Progenitor cell of endocrine pancreas (in vitro differentiated cells): ENCODE measurements at places on chromosomes 4 and X.
A peak's percentile ranks its signal among the peaks of the same experiment; 100 is the strongest.

- peak within 1 kb of the TSS; percentile 87 for H3K27ac ChIP-seq
- DNase-seq, result peak; percentile 32
- peaks cover 55% of the 10 kb centered on the region for H3K27me3 ChIP-seq
- peak within 1 kb of the TSS; percentile 73 for H3K4me3 ChIP-seq
- H3K4me1 ChIP-seq, result no peaks in the 10 kb centered on the region
Measured at GRCh38 chr4:48483006-48483776, at the start of gene SLC10A4. Gene SLC10A4 (plus strand): TSS chr4:48483343. CDS start chr4:48483562, 219 bp downstream.

GRCh38 chr4:81562093-81562492 is 90.4 kb upstream of the RASGEF1B start:
- H3K27me3 ChIP-seq, result peaks cover 8% of the 10 kb centered on the region
- DNase-seq, result no peak
- no peaks in the 10 kb centered on the region for H3K36me3 ChIP-seq
- no peak overlapping the region for H3K27ac ChIP-seq
- peaks cover 9% of the 10 kb centered on the region for H3K4me1 ChIP-seq
- no peak overlapping the region for H3K4me3 ChIP-seq

DNA sequence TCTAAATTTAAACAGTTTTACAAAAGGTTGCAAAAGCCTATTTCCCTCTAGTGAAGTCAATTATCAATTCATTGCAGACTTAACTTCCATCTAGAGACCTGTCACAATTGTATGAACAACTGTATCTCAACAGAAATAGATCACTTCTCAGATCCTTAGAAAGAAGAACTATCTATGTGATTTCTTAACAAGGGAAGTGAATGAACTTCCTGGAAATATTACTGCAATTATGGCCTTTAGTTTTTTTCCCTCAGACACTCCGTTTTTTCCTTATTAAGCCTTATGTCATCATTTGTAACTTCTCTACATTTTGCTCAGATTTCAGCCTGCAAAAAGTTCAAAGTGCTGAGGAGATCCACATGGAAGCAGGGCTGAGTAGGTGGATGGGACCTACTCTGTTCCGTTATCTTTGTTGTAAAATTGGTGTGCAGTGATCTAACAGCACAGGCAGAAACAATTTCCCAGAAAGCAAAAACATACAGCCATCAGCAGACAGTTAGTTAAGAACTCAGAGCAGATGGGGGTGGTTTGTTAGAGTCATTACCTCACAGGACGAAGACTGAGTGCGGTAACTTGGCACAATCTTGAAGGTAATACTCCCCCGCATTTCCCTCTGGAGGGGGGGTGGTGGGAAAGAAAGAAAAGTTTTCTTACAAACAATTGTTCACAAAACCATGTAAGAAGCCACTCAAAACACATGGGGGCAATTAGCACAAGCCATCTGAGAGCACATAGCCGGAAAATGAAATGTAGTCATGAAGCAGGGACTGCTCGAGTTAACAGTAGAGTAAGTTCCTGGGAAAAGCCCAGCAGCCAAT is 112.3 kb downstream of the NYX start:
- no peaks in the 10 kb centered on the region for H3K4me1 ChIP-seq
- H3K27me3 ChIP-seq, result no peaks in the 10 kb centered on the region
- no peak for DNase-seq
- H3K4me3 ChIP-seq, result no peak overlapping the region
- H3K36me3 ChIP-seq, result no peaks in the 10 kb centered on the region
- H3K27ac ChIP-seq, result no peak overlapping the region

GRCh38 chr4:107815158-107815557 is 9.6 kb upstream of the SGMS2 start:
- peaks cover 6% of the 10 kb centered on the region for H3K27me3 ChIP-seq
- no peak for DNase-seq
- H3K36me3 ChIP-seq, result no peaks in the 10 kb centered on the region
- H3K4me1 ChIP-seq, result peaks cover 7% of the 10 kb centered on the region
- H3K4me3 ChIP-seq, result no peak overlapping the region

DNA sequence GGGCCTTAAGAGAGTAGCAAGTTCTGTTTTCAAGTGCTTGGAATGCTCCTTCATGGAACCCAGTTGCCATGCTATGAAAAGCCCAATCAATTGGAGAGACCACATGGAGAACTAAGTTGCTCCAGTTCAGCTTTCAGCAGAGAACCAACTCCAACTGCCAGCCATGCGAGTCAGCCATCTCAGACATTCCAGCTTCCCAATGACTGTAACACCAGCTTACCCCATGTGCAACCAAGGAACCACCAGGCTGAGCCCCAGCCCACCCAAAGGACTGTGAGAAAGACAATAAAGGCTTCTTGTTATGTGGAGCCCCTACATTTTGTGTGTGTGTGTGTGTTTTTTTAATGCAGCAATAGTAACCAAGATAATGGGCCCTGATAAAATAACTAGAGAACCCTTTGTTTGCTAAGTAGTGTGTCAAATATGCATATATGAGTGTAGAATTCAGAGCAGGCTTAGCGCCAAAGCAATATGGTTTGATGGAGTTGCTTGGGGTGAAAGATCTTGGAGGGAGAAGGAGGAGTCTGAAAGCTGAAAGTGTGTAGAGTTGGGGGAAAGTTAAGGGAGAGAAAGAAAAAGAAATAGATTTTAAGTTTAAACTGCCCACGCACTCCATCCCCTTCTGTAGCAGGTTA is 35.0 kb upstream of the CCKAR start:
- H3K36me3 ChIP-seq, result no peaks in the 10 kb centered on the region

- no peak for DNase-seq
- no peaks in the 10 kb centered on the region for H3K27me3 ChIP-seq
- no peak overlapping the region for H3K27ac ChIP-seq
- peaks cover 3% of the 10 kb centered on the region for H3K4me1 ChIP-seq
- no peak overlapping the region for H3K4me3 ChIP-seq
Measured at GRCh38 chrX:85930099-85930498, 117.3 kb downstream of the CHM start.

- H3K36me3 ChIP-seq, result no peaks in the 10 kb centered on the region
- H3K27ac ChIP-seq, result no peak overlapping the region
- peaks cover 31% of the 10 kb centered on the region for H3K27me3 ChIP-seq
- no peak overlapping the region for H3K4me3 ChIP-seq
- DNase-seq, result no peak
Measured at GRCh38 chrX:39905538-39905891, 192.2 kb downstream of the BCOR start.

- H3K4me1 ChIP-seq, result peaks cover 2% of the 10 kb centered on the region
- H3K27ac ChIP-seq, result no peak overlapping the region
- H3K27me3 ChIP-seq, result no peaks in the 10 kb centered on the region
- H3K4me3 ChIP-seq, result no peak overlapping the region
Measured at GRCh38 chr4:48708610-48709009, 71.5 kb downstream of the FRYL start.

DNA sequence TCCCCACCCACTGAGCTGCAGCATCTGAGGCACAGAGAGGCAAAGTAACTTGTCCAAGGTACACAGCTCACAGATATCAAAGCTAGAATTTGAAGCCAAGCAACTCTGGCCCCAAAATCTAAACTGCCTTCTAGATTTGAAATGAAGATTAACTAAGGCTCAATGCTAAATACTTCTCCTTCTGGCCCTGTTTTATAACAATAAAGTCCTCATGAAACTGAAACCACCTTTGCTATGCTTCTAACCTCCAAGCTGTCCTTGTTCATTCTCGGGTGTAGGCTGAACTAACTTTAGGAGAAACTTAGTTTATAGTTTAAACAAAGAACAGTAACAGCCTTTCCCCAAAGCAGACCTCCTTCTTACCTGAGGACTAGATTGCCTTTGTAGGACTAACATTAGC is 93.6 kb downstream of the DCTD start:
- peaks cover 12% of the 10 kb centered on the region for H3K27me3 ChIP-seq
- H3K27ac ChIP-seq, result no peak overlapping the region
- DNase-seq, result no peak
- no peak overlapping the region for H3K4me3 ChIP-seq
- peaks cover 1% of the 10 kb centered on the region for H3K4me1 ChIP-seq
- H3K36me3 ChIP-seq, result no peaks in the 10 kb centered on the region

DNA sequence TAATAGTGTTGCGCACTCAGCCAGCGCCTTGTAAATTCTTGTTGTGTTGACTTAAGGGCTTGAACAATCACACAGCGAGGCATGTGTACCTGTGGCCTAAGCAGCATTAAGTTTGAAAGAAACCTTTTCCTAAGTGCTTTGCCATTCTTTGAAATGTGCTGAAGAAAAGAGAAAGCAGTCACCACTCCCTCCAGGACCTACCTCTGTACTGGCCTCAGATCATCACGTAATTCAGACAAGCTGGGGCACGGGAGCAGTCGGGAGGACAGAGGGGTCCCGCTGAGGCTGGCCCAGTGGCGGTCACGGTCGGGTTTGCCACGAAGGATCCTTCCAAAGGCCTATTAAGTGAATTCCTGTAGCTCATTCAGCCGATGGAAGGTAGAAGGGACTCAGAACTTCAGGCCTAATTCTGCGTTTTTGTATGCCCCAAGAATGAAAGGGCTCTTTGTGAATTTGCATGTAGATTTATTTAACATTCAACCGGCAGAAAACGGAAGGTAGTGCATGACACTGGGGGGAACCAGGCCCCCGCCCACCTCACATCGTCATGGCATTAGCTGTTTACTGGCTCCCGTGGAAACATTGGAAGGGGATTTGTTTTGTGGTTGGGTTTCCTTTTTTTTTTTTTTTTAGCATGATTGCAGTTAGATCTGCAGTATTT is 106.3 kb downstream of the TRAPPC11 start:
- H3K4me3 ChIP-seq, result no peak overlapping the region
- H3K4me1 ChIP-seq, result peaks cover 12% of the 10 kb centered on the region
- H3K36me3 ChIP-seq, result no peaks in the 10 kb centered on the region
- DNase-seq, result no peak
- H3K27me3 ChIP-seq, result no peaks in the 10 kb centered on the region
- H3K27ac ChIP-seq, result peak overlapping the region; percentile 29

- DNase-seq, result no peak
- no peak overlapping the region for H3K4me3 ChIP-seq
- H3K27me3 ChIP-seq, result no peaks in the 10 kb centered on the region
- H3K4me1 ChIP-seq, result no peaks in the 10 kb centered on the region
- no peak overlapping the region for H3K27ac ChIP-seq
- peaks cover 20% of the 10 kb centered on the region for H3K36me3 ChIP-seq
Measured at GRCh38 chr4:4402966-4403365, 16.1 kb downstream of the NSG1 start.

- H3K4me1 ChIP-seq, result peaks cover 11% of the 10 kb centered on the region
- H3K36me3 ChIP-seq, result no peaks in the 10 kb centered on the region
- H3K27me3 ChIP-seq, result no peaks in the 10 kb centered on the region
- no peak overlapping the region for H3K4me3 ChIP-seq
Measured at GRCh38 chrX:68983004-68983857, 154.4 kb downstream of the EFNB1 start.

- DNase-seq, result no peak
- H3K36me3 ChIP-seq, result no peaks in the 10 kb centered on the region
- H3K4me1 ChIP-seq, result peaks cover 3% of the 10 kb centered on the region
- no peaks in the 10 kb centered on the region for H3K27me3 ChIP-seq
- no peak overlapping the region for H3K4me3 ChIP-seq
Measured at GRCh38 chrX:22396408-22396807, 123.7 kb downstream of the CBLL2 start.

DNA sequence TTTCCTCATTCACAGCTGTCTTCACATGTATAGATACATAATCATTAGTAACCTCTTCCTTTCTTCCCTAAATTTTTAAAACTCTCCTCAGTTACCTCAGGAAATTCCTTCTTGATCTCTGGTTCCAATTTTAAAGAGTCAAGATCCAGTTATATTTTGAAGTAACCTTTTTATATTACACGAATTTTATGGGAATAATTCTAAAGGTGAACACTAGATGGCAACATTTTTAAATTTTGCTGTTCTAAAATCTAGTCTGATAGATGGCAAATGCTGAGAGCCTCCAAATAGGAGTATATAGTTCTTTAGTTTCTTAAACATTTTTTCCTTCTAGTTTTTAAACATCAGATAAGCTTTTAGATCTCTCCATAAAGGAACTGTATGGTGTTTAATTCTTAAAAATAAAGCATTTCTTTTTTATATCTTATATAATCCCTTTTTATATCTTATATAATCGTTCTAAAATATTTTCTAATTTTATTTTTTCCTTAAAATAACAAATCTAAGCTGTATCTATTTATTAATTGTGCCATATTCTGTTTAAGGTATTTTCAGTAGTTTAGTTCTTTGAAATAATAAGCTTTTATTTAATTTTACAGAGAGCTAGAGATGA is 37.9 kb upstream of the PAPSS1 start:
- H3K27ac ChIP-seq, result no peak overlapping the region
- no peak overlapping the region for H3K4me3 ChIP-seq
- no peak for DNase-seq
- no peaks in the 10 kb centered on the region for H3K27me3 ChIP-seq
- H3K4me1 ChIP-seq, result peaks cover 2% of the 10 kb centered on the region

DNA sequence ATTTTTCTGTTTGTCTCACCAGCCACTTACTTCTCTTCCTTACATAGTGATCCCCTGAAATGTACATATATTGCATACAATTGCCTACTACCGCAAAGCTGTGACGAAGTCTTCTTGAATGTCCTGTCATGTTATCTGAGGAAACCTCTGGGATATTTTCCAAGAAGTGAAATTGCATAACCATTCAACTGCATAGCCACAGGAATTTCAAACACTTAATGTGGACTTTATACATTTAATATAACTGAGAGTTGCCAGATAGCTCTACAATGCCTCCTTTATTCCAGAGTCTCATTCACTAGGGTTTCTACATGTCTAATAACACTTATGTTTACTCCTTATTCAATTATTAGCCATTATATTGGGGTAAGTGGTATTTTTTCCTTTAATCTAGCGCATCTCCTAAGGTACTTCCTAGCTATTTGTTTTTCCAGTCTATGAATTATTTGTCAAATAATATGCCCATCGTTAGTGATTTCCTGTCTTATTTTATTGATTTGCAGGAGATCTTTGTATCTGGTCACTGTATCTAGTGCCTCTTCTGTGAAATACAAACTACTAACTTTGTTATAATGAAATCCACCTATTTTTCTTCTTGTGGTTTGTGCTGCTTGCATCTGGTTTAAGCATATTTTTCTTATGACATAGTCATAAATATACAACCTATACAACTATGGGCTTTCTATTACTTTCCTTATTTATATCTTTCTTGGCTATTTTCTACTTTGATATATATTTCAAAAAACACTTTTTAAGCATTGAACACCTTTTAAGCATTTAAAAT is 69.2 kb upstream of the GRID2 start:
- no peak overlapping the region for H3K27ac ChIP-seq
- DNase-seq, result no peak
- H3K4me1 ChIP-seq, result peaks cover 6% of the 10 kb centered on the region
- no peak overlapping the region for H3K4me3 ChIP-seq
- H3K27me3 ChIP-seq, result no peaks in the 10 kb centered on the region
- H3K36me3 ChIP-seq, result peaks cover 2% of the 10 kb centered on the region

DNA sequence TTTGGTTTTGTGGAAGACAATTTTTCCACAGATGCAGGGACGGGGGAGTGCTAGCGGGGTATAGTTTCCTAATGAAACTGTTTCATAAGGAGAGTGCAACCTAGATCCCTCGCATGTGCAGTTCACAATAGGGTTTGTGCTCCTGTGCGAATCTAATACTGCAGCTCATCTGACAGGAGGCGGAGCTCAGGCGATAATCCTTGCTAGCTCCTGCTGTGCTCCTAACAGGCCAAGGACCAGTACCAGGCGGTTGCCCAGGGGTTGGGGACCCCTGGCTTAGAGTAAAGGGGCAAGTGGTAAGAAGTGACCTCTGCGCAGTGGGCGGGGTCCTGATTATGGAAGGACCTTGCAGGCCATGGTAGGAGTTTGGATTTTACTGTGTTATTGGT is 3.8 kb downstream of the SCML1 start:
- H3K36me3 ChIP-seq, result peaks cover 4% of the 10 kb centered on the region
- peaks cover 8% of the 10 kb centered on the region for H3K27me3 ChIP-seq
- peaks cover 16% of the 10 kb centered on the region for H3K4me1 ChIP-seq
- H3K4me3 ChIP-seq, result no peak overlapping the region

- no peaks in the 10 kb centered on the region for H3K36me3 ChIP-seq
- H3K4me3 ChIP-seq, result no peak overlapping the region
- peaks cover 5% of the 10 kb centered on the region for H3K4me1 ChIP-seq
- H3K27me3 ChIP-seq, result no peaks in the 10 kb centered on the region
- H3K27ac ChIP-seq, result no peak overlapping the region
Measured at GRCh38 chr4:136438645-136439044, 1093.6 kb downstream of the PCDH18 start.
